ENCODE measurements at places on chromosomes 2 and 18. TPM values are rescaled to one million over a fixed set of nuclear protein-coding genes. Genes with fewer than 3 reads are reported as not detected.

GRCh38 chr2:237574894-237575868 lies 8.8 kb downstream of the PRLH start:
- DNase-seq = no peak

SEPTIN10 gene
- total RNA-seq = 2.6 TPM

IL1A gene
- total RNA-seq = not detected

DNA sequence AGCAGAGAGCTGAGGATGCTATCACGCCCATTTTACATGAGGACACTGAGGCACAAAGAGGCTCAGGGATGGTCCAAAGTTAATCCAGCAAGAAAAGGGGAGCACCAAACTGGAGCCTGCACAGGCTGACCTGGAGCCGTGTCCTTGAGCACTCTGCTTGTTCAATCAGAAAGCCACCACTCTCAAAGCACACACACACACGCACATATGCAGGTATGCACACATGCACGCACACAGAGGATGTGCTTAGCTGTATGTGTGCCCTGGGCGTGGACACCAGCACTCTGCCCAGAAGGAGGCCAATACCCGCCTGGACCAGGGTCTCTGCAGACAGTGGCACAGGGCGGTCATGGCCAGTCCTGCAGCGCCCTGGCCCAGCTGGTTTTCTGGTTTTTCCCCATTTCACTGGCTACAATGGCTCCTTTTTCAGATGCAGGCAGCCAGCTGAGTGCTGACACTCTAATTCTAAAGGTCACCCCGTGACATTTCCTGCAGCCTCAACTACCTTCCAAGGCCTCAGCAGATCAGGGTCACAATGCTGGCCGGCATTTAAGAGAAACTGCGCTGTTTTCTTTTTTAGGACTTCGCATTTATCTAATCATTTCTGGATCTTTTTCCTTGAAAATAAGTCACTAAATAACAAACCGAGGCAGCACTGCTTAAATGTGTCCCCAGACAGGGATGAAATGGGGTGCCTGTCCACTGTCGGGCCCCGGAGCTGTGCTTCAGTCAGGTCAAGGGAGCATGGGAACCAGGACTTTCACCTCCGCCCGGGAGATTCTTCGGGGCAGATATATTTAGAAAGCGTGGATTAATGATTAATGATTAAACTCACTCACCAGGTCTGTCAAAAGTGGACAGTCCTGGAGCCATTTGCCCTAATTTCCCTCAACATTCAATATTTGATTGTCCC lies 104.5 kb downstream of the HDAC4 start:
- DNase-seq = no peak

TMEM17 gene
- total RNA-seq = not detected

GRCh38 chr2:74105413-74105812 lies 42.3 kb downstream of the BOLA3 start:
- DNase-seq = no peak

- no peak for DNase-seq
Measured at GRCh38 chr18:10537765-10538164, 11.9 kb downstream of the NAPG start.

DNA sequence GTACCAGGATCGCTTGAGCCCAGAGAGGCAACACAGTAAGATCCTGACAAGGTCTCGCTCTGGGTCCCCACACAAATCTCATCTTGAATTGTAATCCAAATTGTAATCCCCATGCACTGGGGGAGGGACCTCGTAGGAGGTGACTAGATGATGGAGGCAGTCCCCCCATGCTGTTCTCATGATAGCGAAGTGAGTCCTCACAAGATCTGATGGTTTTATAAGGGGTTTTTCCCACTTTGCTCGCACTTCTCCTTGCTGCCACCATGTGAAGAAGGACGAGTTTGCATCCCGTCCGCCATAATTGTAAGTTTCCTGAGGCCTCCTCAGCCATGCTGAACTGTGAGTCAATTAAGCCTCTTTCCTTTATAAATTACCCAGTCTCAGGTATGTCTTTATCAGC lies 46.0 kb upstream of the SERTAD2 start:
- DNase-seq = no peak

- no peak for DNase-seq
Measured at GRCh38 chr2:215410932-215411285, 25.0 kb downstream of the FN1 start.

GRCh38 chr2:220273082-220273481 lies 645.7 kb downstream of the SLC4A3 start:
- no peak for DNase-seq

ARL5A gene
- total RNA-seq = 58.0 TPM

GRCh38 chr2:54666131-54666633 lies 57.3 kb upstream of the EML6 start:
- no peak for DNase-seq

- DNase-seq = no peak
Measured at GRCh38 chr2:65957454-65957853, 477.5 kb upstream of the MEIS1 start.

DNA sequence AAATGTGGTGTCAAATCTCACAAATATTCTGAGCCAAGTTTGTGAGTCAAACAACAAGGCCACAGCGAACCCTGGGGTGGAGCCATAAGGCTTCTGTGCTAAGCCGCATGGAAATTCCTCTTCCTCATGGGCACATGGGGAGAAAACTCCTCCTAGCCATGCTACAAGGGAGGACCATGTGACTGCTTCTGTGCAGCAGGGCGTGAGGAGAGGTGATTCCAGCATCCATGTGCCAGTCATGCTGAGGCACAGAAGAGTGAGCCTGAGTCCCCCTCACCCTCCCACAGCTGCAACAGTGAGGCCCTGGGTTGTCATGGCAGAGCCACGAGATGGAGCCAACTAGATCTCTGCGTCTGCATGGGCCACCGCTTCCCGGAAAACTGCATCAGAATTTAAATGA lies 488.8 kb upstream of the RAB6C start:
- DNase-seq = no peak

PTH2R gene
- total RNA-seq = 0.50 TPM

RNF25 gene
- total RNA-seq = 16.5 TPM

DNA sequence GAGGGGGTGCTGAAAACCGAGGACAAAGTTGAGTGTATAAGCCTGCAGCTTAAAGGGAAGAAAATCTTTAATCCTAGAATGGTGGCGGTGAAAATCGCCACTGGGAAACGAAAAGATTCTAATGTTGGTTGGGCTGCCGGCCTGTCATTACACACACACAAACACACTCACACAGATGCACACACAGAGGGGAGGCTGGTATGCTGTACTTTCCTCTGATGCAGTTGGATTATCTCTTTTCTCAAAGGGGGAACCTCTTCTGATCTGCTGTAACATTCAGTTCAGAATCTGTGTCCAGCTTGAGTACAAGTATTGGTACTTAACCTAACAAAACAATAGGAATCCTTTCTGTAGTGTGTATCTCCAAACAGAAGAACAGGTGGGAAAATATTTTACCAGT lies 39.0 kb downstream of the ANXA4 start:
- DNase-seq = no peak

DNA sequence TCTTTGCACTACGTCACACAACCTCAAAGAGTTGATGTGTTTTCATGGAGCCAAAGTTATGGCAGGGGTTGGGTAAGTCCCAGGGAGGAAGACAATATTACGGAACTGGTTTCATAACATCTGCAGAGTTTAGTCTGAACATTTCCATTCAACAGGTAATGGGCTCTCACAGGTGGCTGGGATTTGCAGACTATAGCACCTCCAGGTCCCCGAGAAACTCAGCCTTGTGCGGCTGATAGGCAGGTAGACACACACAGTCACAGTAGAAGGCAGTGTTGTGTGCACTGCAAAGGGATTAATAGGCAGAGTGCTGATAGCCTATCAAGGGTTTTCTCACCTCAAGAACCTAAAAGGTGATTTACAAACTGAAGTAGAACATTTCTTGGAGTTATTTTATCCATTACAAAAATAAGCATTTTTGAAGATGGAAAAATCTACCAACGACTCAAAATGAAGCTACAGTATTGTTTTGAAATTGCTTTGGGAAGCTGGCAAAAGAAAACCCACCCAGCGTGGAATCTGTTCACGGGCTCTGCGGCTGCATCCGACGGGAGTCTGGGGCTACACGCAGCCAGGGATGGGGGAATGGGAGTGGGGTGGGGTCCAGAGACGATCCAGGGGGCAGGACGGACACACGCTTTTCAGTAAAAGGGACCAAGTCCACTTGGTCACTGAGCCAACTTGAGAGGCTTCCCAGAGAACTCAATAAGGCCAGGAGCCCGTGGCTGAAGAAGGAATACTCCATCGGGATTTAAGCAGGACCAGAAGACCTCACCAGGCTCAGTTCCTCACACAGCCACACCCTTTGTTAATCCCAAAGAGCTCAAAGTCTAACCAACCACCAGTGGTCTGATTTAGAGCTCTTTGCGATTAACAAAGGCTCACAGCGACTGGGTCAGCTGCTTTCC lies 82.9 kb downstream of the CHRNA1 start:
- DNase-seq = no peak

- DNase-seq = no peak
Measured at GRCh38 chr18:9958861-9959399, 45.1 kb downstream of the VAPA start.

SLC16A14 gene
- total RNA-seq = 0.23 TPM

GRCh38 chr2:43185146-43185545 lies 41.3 kb downstream of the ZFP36L2 start:
- DNase-seq = no peak

GRCh38 chr2:1713142-1713838 lies 31.0 kb downstream of the PXDN start:
- no peak for DNase-seq

DNA sequence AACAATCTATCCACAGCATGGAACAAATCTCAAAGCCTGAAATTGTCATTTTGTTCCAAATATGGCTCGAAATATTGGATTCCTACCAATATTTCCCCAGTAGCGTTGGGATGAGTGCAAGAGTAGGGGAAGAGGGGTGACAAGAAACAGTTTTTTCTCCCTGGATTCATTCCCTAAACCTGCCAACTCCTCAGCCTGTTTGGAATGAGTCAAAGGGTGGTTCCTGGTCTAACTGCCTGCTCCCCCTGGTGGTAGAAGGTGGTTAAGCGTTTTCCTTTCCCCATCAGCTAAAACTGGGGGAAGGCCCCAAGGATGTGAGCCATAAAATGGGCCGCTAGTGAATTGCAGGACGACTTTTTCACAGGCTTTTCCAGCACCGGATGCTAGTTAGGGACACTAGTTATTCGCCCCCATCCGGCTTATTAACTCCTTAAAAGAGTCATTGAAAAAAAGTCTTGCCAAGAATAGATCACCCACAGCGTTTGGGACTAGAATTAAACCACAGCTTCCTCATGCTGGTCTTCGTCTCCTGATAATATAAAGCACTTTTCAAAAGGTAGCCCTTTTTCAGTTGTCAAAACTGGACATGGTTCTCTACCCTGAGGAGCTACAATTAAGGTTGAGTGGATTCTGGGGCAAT lies 72.5 kb downstream of the DHRS9 start:
- peak; percentile 40 for DNase-seq

DNA sequence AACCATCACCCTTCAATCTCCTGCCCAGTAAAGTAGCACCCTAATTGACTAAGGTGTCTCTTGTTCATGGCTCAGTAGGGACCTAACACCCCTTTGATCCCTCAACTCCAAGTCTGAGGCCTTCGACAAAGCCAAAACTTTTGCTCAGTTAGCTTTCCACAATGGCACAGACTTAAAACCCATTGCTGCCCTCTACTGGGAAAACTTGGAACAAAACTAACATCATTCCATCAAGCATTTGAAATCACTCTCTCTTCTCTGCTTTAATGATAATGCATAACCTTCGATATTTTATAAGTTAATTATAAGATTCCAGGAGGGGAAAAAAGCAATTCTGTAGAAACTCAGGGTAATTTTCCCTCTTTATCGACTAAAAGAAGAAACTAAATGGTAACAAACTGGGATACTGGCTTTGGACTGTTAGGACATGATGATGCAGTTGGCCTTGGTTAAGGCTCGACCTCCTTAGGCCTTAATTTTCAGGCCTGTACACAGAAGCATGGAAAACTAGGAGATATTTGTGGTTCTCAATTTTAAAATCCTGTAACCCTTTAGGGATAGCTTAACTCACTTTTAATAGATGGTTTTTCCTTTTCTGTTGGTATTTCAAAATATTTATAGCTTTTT lies 127.8 kb downstream of the STK39 start:
- DNase-seq = no peak

NEB gene
- 5.7 TPM for total RNA-seq

GRCh38 chr18:77346208-77346810 lies 96.7 kb downstream of the GALR1 start:
- no peak for DNase-seq

DNA sequence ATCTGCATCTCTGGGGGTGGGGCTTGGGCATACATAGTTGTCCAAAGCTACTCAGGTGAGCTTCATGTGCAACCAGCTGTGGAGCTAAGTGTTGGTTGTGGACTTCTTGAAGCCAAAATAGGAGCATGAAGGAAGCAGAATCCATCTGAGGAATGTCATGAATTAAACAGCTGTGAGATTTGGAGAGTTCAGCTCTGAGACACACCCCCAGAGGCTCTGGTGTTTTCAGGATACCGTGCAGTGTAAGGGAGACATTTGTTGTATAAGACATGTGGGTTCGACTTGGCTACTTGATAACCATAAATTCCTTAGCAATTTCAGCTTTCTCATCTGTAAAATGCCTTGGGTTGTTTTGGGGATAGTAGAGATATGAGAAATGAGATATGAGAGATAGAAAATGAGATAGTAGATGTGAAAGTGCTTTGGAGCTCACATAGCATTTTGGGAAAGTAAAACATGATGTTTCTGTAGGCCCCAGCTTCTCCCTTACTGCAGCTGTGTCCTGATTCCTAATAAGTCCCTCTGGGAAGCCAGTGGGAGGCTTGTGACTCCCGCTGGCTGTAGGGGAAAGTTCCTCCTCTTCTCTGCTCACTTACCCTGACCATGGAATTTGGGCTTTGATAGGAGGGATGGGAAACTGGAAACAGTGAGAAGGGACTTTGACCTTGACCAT lies 50.0 kb downstream of the DPYSL5 start:
- no peak for DNase-seq

DNA sequence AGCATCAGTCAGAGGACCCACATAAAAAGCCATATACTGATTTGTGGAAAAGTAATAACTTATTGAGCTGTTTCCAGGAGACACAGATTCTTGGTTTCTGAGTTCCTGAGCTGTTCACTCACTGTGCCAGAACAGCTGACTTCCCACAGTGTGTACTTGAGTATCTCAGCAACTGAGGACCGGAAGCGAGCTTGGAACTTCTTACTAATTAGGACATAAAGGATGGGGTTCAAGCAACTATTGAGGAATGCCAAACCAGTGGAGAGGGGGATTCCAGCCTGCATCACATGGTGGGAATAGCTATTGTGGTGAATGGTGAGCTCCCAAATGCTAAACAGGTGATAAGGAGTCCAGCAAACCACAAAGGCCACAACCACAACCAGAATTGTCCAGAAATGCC lies 16.4 kb downstream of the EEF1B2 start:
- no peak for DNase-seq

DNA sequence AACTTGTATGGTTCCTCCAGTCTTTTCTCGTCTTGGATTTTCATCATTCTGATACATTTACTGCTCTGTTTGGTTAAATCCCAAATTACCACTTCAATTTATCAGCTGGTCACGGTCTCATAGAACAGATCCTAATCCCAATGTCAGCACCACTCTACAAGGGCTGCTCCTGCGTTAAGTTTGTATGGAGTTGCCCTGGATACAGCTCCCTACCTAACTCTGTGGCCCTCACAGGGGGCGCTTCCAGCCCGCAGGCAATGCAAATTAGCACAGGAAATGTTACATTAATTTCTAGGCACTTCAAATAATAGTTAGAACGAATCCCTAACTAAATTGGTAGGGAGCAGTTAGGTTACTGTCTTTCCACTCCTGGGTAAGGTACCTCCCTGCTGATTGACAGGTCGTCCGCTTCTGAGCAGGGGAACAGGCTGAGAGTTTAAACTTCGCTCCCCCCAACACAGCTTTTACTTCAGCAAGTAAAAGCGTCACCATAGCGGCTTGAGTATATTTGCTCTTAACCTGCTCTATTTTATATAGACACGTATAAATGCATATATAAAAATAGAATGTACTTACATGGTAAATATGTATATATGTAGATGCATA lies 238.5 kb upstream of the FANCL start:
- DNase-seq = no peak
